ENCODE measurements at places on chromosomes 5 and 9. TPM values are rescaled to one million over a fixed set of nuclear protein-coding genes. Genes with fewer than 3 reads are reported as not detected.

The PCDHB9 gene
- total RNA-seq, result 0.07 TPM

The PGM5 gene
- total RNA-seq, result not detected

The TAL2 gene
- total RNA-seq, result 0.45 TPM

The C5orf58 gene
- not detected for total RNA-seq

The CCDC187 gene
- 0.01 TPM for total RNA-seq

The RNF44 gene
- total RNA-seq, result 20.4 TPM

The NUTM2G gene
- not detected for total RNA-seq

The SEMA6A gene
- total RNA-seq, result 0.15 TPM

The PLCXD3 gene
- total RNA-seq, result 0.21 TPM

The PSD2 gene
- 0.02 TPM for total RNA-seq

The SPATA9 gene
- not detected for total RNA-seq

The PCDHGA2 gene
- 0.46 TPM for total RNA-seq

The FAM221B gene
- not detected for total RNA-seq

The GRXCR2 gene
- not detected for total RNA-seq

The ADGRD2 gene
- not detected for total RNA-seq

The POLK gene
- total RNA-seq, result 8.6 TPM

The PNPLA7 gene
- total RNA-seq, result 0.71 TPM

All from A549 treated with dexamethasone at 1 μM for 4 hours (cell line).